Dorsolateral prefrontal cortex (tissue), 122 donors: ENCODE measurements at places on chromosomes 13 and 19.

GRCh38 chr13:36673838-36674326, at the start of gene SERTM1:
Gene SERTM1 (plus strand): TSS chr13:36674020. CDS start chr13:36695079, 21,059 bp downstream.
- DNase-seq = peak; percentile 60

DNA sequence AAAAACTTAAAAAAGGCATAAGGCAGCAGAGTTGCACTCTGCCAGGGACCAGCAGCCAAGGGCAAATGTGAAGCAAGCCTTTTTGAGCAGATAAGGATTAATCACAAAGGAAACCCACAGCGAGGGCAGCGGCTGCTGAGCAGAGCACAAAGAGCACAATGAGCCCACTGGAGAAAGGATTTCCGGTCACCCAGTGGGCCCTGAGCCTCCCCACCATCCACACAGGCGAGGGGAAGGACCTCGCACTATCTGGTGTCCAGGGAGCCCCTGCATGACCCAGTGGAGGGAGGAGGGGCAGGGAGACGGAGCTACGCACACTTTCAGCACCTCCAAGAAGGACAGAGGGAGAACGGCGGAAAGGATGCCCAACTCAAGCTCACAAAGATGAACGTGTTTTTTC, 40.0 kb downstream of the COL4A1 start:
- no peak for DNase-seq

DNA sequence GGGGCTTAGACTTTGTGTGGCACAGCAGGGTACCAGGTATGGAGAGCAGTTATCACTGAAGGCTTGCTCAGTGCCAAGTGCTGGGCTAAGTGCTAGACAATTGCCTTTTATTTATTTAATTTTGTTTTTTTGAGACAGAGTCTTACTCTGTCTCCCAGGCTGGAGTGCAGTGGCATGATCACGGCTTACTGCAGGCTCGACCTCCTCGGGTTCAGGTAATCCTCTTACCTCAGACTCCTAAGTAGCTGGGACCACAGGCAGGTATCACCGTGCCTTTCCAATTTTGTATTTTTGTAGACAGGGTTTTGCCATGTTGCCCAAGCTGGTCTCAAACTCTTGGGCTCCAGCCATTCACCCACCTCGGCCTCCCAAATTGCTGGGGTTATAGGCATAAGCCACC, 256.9 kb downstream of the ZNF536 start:
- DNase-seq = no peak

DNA sequence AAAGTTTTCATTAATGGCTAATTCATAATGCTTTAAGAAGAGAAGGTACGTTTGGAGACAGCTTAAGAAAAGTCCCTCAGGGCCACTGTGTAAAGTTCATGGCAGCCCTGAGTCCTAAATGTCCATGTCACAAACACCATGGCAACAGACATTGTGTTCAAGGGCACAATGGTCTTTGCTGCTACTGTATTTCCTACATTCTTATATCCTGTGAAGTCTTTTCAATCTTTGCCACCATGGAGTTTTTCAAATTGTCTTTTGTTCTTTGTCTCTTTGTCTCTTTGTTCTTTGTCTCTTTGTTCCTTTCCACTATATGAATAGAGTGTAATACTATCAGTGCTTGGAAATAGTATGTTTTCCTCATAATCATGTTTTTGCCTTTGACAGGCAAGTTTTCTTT, 178.8 kb downstream of the VWA8 start:
- no peak for DNase-seq

GRCh38 chr13:110425444-110425780, 118.3 kb downstream of the COL4A2 start:
- DNase-seq = no peak

DNA sequence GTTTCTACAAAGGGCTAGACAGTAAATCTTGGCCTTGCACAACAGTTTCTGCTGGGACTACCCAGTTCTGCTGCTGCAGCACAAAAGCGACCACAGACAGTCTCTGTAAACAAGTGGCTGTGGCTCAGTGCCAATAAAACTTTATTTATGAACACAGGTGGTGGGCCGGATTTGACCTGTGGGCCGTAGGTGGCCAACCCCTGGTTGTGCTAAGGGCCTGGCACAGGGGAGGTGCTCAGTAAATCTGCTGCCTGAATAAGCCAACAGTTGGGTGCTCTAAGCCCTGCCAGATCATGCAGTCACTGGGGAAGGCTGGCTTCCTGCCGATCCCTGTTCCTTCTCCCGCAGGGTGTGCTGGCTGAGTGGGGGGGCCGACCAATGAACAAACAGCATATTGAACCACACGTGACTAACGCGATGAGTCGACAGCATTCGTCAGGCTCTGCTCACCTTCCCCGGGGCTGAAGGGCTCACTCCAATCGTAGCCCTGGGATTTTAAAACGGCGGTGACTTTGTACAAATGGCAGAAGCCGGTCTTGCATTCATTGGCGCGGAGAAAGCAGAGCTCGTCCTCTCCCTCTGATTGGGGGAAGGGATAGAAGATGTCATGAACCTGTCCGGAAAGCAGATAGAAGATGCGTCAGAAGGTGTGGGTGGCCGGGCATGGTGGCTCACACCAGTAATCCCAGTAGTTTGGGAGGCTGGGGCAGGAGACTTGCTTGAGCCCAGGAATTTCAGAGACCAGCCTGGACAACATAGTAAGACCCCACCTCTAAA, 24.3 kb upstream of the MYDGF start:
- DNase-seq = peak; percentile 73
